ENCODE measurements at places on chromosomes 7 and 10.

DNA sequence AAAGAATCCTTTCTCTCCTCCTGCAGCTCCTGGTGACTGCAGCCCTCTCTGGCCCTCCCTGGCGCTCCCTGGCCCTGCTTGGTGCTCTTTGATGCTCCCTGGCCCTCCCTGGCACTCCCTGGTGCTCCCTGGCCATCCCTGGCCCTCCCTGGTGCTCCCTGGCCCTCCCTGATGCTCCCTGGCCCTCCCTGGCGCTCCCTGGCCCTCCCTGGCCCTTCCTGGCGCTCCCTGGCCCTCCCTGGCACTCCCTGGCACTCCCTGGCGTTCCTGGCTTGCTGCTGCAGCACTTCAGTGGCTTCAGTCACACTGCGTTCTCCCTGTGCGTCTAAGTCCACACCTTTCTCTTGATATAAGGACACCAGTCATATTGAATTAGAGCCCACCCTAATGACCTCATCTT, 15.2 kb upstream of the FGFR2 start:
- no peak for DNase-seq

- DNase-seq: no peak
Observed at GRCh38 chr10:50740293-50740648, 535 bp downstream of the ASAH2B start.

DNA sequence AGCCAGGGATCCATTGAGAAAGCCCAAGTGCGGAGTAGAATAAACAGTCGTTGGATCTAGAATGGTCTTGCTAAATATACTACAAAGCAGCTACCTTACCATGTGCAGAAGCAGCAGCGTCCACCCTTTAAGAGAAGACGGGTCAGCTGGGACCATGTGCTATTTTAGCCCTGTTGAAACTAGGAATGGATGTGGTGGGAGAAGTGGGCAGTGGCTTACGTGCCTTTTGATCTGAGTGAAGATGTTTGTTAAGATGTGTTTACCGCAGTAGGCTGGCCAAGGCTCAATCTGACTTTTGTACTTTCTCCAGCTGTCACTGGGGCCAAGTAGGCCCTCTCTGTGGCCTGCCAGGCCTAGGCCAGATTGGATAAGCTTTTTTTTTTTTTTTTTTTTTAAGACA, 9.2 kb downstream of the HABP2 start:
- no peak for DNase-seq

- DNase-seq: no peak
Observed at GRCh38 chr10:126087796-126088505, 191.6 kb downstream of the FANK1 start.

DNA sequence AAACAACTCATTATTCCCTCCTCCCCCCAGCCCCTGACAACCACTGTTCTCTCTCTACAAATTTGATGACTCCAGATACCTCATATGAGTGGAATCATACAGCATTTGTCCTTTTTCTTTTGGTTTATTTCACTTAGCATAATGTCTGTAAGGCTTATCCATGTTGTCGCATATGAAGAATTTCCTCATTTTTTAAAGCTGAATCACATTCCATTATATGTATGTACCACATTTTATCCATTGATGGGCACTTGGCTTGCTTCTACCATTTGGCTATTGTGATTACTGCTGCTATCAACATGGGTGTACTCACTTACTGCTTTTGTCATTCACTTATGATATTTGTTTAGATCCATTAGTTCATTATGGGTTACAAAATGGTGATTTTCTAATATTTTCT, 112.8 kb downstream of the BUB3 start:
- no peak for DNase-seq

DNA sequence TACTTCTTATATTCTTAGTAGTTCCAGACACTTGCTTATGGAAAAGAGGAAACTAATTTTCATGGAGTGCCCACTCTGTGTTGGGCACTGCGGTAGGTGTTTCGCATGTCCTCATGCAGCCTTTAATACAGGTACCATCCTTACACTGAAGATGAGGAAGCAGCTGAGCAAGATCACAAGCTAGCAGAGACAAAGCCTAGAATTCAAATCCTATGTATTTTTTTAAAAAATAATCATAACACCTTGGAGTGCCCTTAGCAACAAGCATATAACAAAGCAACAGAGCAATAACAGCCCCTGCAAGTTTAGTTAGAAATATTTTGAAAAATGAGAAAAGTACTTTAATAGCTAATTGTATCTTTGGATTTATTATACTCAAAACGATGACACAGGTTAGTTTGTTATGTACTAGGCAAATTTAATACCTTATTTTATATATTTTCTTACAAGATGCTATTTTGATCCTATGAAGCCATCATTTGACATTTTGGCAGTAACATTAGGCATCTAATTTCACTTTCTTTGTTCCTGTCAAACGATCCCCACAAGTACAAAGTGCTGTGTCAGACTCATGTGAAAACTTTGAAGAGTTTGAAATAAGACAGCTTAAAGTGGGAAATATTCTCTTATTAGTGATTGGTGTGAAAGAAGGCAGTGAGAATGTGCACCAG, 245.8 kb downstream of the CDK14 start:
- no peak for DNase-seq

- no peak for DNase-seq
Observed at GRCh38 chr10:103663802-103664201, 170.3 kb downstream of the NEURL1 start.

DNA sequence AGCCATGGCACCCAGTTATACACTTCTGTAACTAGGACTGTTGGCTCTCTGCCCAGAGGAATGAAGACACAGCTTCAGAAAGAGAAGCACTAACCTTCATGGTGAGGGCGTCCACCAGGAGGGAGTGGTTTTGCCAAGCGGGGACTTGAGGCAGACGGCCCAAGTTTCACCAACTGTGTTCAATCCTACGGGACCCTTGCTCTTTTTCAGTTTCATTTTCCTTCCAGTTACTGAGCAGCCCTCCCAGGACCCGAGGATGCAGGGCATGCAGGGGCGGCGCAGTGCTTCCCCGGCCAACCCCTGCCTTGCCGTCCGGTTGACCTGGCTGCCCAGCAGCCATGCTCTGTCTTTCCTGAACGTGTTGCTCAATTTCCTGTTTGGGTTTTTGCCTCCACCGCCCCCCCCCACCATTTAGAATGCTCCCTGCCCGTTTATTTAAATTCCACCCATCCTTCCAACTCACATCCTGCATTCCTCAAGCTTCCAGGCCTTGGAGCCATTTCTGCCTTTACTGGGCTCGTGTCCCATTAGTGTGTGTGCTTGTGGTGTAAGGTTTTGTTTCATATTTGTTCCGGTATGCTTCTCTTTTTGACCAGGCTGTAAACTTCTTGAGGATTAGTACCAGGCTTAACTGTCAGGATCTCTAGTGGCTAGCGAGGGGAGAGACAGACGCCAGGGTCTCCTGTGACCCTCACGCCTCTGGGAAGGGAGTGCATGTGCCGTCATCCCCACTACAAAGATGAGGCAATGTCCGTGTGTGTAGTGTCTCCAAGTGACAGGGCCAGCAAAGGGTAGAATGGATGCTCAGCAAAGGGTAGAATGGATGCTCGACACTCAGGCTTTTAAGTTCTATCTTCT, 31.6 kb downstream of the IL15RA start:
- DNase-seq: peak; percentile 40

GRCh38 chr7:74093671-74094223, 10.1 kb downstream of the LIMK1 start:
- DNase-seq: no peak

GRCh38 chr10:31607481-31607880, 288.5 kb downstream of the ZEB1 start:
- DNase-seq: no peak

DNA sequence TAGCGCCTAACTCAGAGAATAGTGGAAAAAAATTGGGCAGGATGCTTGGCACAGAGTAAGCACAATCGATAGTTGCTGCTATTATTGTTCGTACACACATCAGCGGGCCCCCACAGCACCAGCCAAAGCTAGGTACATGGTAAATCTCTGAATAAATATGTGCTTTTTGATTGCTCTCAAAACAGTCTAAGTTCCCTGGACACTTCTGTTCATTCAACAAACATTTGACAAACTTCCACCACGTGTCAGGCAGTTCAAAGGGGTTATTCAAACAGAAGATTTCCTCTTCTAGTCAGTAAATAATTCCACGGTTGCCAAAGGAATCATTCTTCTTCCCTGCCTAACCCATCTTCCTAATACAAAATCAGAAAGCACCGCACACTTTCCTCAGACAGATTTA, 150.8 kb downstream of the DGKI start:
- DNase-seq: no peak

- no peak for DNase-seq
Observed at GRCh38 chr10:29926693-29927048, 132.7 kb downstream of the JCAD start.

DNA sequence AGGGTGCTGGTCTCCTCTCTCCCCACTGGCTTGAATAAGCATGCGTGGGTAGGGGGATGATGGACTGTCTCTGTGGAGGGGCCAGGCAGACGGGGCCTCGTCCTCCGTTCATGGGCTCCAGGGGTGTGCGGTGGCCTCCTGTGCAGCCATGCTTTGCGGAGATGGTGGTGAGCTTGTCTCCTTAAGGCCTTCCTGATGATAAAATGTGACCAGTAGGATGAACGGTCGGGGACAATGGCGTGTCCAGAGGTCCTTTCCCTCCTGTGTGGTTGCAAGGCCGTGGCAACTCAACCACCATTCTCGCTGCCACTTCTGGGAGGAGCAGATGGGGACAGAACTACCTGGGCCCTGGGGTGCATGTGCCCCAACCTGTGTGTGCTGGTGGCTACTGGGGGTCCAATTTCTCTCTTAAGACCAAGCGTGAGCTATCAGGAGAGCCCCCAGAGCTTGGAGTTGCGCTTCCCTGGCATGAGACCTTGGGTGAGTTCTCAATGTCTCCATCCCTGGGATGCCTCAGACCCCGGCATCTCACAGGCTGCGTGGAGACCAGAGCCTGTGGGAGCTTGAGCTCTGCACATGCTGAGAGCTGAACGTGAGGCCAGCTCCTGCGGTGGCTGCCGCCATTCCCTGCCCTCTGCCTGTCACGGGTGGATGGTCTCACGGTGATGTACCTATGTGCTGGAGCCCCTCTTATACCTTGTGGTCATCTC, 112.2 kb downstream of the INPP5A start:
- no peak for DNase-seq

GRCh38 chr7:30694218-30694745, 12.0 kb upstream of the CRHR2 start:
- DNase-seq: no peak

DNA sequence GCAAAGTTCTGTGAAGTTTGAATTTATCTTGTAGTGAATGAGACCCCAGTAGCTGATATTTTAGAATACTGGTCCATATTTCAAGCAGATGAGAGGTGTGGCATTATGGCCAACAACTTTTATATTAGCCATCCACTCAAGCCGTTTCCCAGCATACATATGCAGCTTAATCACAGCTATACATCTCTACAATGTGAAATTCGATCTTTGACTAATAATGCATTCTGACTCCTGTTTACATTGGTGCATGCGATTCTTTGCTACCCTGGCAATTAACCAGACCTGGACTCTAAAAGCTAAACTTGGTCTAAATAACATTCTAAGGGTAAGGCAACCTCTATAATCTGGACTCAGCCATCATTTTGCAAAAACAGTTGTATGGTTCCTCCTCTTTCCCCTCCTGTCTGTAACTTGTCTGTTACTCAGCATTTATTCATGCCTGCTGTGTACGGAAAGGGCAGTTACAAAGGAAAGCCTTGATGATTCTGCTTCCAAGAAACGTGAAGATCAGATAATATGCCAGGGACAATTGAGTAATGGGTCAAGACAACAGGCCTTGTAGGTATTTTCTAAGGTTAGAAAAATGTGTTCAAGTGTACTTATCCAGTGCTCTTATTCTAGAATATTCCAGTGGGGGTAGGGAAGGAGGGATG, 50.6 kb downstream of the PNLIPRP2 start:
- no peak for DNase-seq

GRCh38 chr10:73408978-73409521, 4.8 kb downstream of the ANXA7 start:
- no peak for DNase-seq

GRCh38 chr7:24896031-24896501, 83.9 kb downstream of the OSBPL3 start:
- peak; percentile 42 for DNase-seq

- no peak for DNase-seq
Observed at GRCh38 chr7:122068999-122069398, 75.0 kb downstream of the AASS start.

DNA sequence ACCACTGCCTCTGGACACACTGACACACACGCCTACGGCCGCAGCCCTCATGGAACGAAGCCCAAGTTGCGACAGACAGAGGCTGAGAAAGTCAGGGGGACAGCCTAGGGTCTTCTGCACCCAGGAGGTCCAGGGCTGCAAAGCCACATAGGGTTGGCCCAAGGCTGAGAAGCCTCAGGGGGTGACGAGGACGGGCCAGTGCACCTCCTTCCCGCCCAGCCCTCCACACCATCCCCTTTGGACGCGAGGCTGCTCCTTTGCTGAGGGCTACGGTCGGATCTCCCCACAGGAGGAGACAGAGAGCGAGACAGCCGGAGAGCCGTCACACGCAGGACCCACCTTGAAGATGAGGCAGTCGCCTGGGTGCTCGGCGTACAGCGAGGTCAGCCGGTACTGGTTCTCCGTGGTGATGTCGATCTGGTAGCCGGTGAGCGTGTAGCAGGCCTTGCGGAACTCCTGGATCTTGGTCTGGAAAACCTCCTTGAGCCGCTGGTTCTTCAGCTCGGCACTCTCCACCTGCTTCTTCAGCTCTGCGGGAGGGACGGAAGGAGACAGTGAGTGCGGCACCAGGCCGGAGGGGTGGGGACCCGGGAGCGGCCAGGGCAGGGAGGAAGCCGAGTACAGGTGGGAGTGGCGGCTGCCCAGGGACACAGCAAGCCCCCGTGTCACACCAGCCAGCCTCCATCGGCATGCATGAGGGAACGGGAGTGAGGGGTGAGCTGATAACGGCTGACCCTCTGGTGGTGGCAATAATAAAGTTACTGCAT, 228.0 kb downstream of the ELFN1 start:
- DNase-seq: no peak

GRCh38 chr10:96565774-96566173, 21.0 kb downstream of the TM9SF3 start:
- no peak for DNase-seq

DNA sequence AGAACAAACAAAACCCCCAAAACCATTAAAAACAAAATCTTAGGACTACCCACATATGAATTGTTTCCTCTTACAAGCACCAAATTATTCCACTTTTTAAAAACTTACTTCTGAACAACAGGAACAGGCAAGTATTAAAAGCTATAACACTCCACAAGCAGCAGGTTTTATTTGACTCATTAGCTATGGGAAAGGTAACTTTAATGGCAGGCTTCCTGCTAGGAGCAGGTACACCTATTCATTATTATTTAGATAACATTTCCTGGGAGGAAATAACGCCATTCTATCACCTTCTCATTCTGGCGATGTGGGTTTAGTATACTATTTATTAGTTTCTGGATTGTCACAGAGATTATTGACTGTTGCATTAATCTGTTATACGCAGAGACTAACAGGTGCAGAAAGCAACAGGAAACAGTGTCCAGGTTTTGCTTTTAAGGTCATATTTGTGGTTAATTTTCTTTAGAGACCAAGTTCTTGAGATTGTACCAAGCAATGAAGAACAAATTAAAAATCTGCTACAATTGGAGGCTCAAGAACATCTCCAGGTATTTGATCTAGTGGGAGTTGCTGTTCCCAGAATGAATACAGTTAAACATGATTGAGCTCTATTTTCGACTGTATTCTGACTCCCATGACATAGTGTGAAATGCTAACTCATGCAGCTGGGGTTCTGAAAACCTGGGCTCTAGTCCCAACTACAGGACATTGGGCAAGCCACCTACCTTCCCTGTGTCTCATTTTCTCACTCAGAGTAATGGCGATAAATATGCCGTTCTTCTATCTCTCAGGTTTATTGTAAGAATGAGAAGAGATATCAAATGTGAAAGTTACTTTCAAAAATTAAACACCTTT, 2.0 kb downstream of the CPA2 start:
- no peak for DNase-seq

- no peak for DNase-seq
Observed at GRCh38 chr10:89369156-89370105, 8.4 kb upstream of the IFIT1B start.

All from GF-D8 (cell line).